ENCODE measurements at places on chromosomes 13 and 19.
A peak's percentile ranks its signal among the peaks of the same experiment; 100 is the strongest.

DNA sequence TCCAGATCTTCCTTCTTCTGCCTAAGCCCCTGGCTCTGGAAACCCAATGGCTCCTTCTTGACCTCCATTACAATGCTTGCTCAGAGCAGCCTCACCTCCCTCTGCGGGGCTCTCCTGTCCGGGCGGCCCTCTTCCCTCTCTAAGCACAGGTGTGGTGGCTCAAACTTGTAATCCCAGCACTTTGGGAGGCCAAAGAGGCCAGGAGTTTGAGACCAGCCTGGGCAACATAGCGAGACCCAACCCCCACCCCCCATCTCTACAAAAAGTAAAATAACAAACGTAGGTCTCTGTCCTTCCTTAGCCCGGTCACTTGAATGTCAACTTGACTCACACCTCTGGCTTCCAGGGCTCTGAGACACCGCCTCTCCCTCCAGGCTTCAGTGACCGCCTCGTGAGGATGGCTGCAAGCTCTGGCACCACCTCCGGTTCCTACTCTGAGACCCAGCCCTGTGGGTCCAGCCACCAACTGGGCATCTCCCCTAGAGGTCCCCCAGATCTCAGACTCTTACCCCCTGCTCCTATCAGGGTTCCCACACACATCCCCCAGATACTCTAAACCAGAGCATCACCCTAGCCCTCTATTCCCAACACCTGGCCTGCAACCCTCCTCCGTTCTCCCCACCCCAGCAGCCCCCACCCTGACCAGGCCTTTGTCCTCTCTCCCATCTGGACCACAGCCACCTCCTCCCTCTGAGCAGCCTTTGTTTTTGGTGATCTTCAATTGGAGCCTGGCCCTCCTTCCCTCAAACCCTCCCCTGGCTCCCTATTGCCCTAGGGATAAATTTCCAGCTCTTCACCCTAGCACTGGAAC lies 4.7 kb upstream of the TLE2 start:
- DNase-seq: peak; percentile 4

GRCh38 chr13:48403913-48404312 lies 9.0 kb downstream of the LPAR6 start:
- DNase-seq: no peak

GRCh38 chr13:21130116-21130515 lies 46.2 kb downstream of the SKA3 start:
- DNase-seq: peak; percentile 55

- DNase-seq: no peak
Observed at GRCh38 chr13:60645676-60646075, 248.7 kb downstream of the TDRD3 start.

- no peak for DNase-seq
Observed at GRCh38 chr13:25237083-25237482, 50.2 kb downstream of the MTMR6 start.

GRCh38 chr13:113443991-113444390 lies 9.3 kb downstream of the ADPRHL1 start:
- no peak for DNase-seq

GRCh38 chr13:45441633-45442032 lies 23.1 kb upstream of the COG3 start:
- DNase-seq: no peak

- DNase-seq: peak; percentile 98
Observed at GRCh38 chr13:57629821-57630235, 1.7 kb upstream of the PCDH17 start.

DNA sequence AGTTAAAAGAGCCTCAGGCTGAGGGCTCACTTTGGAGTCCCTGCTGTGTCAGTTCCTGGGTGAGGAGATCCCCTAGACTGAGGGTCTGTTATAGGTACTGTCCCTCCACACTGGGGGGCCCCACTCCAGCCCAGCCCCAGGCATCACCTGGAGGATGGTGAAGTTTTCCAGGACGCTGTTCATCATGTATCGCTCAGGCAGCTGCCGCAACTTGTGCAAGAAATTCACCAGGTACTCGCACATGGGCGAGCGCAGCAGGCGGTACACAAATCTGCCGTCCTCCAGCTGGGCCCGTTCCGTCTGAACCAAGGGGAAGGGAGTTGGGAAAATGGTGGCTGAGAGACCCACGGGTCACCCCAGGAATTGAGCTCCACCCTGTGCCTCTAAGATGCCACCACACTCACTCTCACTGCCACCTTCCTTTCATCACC lies 7.1 kb downstream of the CD37 start:
- DNase-seq: no peak

GRCh38 chr19:13461536-13461935 lies 44.7 kb downstream of the CACNA1A start:
- DNase-seq: no peak

GRCh38 chr13:80012251-80012650 lies 328.7 kb downstream of the SPRY2 start:
- DNase-seq: no peak

GRCh38 chr13:20713014-20713376 lies 9.5 kb downstream of the IL17D start:
- no peak for DNase-seq

DNA sequence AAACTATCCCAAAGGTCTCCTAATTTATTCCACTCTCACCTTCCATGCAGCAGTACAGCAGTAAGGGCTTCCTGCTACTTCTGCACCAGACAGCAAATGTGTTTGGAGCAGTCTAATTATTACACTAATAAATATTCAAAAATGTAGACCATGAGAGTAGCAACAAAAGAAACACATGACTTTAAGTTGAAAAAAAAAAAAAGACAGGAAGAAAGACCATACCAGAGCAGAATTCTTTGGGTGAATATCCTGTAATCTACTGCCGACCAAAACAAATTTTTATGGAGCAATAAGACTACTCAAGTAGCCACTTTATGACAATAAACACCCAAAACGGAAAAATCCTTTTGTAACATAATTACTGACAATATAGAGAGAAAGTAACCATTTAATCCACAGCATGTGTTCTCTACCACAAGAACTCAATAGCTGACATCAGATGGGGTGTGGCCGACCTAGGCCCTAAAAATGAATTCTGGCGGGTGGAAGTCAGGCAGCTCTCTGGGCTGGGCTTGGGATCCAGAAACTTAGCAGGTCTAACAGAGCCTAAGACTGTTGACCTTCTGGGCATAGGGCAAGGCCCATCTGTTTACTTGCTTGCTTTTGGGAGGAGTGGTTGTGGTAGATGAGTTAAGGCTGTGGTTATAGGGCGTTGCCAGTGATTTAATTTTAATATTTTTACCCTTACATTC lies 4.6 kb downstream of the KLF12 start:
- DNase-seq: no peak

- no peak for DNase-seq
Observed at GRCh38 chr13:92028695-92029094, 630.3 kb downstream of the GPC5 start.

GRCh38 chr13:29934531-29935308 lies 84.3 kb upstream of the UBL3 start:
- DNase-seq: no peak

DNA sequence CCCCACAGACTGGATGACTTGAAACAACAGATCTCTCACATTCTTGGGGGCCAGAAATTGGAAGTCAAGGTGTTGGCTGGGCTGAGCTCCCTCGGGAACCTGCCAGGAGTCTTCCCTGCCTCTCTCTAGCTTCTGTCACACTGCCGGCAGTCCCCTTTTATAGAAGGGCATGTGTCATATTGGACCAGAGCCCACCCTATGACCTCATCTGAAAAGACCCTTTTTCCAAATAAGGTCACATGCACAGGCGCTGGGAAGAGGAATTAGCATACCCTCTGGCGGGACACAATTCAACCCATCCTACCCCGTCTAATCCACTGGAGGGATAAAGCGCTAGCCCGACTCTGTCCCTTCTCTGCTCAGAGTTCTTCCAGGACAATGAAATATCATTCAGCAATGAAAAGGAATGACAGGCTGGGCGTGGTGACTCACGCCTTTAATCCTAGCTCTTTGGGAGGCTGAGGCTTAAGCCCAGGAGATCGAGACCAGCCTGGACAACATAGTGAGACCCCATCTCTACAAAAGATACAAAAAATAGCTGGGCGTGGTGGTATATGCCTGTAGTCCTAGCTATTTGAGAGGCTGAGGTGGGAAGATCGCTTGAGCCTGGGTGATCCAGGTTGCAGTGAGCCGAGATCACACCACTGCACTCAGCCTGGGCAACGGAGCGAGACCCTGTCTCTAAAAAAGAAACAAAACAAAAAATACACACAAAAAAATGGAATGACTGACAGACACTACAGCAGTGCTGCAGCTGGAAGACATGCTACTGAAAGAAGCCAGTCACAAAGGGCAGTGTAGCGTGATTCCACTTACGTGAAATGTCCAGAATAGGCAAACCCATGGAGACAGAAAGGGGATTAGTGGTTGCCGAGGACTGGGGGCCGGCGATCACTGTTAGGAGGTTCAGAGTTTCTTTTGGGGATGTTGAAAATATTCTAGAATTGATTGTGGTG lies 28.5 kb downstream of the MEIS3 start:
- peak; percentile 58 for DNase-seq

DNA sequence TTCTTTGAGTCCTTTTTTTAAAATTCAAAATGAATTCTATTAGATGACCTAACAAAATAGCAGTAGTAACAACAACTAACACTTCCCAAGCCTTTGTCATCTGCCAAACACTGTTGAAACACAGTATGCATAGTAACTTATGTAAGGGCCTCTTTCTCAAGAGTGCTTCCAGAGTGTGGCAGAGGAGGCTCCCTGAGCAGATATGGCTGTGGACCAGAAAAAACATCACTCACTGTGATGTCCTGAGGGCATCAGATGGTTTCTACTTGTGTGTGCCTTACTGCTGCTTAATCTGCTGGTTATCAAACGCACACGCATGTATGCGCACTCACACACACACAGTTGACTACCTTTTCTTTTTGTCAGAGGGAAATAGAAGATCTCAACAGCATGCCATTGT lies 110.8 kb downstream of the DLEU7 start:
- DNase-seq: no peak

- DNase-seq: no peak
Observed at GRCh38 chr13:41905600-41906254, 55.2 kb downstream of the VWA8 start.

GRCh38 chr19:11421371-11422098 lies 2.4 kb upstream of the RGL3 start:
- DNase-seq: peak; percentile 85

GRCh38 chr19:13299838-13300237 lies 149.6 kb downstream of the IER2 start:
- DNase-seq: no peak

DNA sequence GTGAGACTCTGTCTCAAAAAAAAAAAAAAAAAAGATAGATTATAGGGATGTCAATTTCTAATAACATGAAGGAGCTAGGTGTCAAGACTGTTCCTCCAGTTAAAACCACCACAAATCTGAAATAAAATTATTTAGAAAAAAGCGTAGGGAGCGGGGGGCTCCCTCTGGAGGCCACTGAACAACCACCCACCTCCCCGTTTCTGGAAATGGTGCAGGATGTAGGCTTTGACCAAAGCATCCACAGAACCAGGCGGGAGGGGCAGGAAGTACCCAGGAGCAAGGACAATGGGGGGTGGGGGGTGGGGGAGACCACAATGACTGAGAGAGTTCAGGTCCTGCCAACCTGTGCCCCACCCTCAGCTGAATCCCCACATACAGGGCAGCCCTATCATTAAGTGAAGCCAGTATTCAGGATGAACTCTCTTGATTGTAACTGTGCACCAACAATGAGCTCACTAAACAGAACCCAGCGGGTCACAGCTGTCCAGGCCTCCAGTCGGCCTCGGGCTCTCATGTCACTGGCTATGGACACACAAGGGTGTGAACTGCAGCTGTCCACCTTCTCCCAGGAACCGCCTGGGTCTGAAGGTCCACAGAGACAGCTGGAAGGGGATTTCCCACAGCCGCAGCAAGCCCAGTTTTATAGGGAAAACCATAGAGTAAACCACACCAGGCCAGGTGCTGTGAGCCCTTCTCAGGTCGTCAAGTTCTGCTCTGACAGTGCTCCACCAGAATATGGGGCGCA lies 6.6 kb downstream of the ZSCAN18 start:
- no peak for DNase-seq

DNA sequence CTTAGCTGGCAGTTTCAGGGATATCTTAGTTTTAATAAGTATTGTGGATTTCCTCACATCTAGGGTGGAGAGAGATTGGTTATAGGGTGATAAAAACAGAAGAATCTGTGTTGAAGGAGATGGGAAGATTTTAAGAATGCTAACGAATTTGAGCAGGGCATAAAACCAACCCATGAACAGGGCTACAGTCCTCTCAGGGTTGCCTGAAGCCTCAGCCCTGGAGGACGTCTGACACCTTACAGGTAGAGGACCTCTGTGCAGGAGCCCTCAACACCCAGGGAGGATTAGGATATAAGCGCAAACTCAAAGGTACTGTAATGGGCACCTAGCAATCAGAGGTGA lies 461 bp upstream of the WASF3 start:
- no peak for DNase-seq

DNA sequence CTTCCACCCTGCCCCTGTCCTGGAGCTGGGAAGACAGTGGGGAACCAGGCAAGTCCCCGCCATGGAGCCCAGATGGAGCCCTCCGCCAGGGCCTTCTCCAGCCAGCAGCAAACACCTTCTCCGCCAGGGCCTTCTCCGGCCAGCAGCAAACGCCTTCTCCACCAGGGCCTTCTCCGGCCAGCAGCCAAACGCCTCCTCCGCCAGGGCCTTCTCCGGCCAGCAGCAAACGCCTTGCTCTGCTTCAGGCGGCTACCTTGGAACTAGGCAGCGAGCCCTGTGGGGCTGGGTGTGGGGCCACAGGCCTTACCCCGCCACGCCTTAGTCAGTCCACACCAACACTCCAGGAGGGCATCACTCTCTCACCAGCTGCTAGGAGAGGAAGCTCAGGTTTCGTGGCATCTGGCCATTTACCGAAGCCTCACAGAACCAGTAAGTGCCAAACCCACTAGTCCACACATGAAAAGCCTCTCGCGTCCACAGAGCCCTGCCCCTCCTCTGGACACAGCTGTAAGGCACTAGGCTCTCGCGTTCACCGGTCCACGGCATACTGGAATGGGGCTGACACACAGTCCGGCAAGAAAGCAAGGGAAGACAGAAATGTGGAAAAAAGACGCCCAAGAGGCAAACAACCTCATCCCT lies 41.0 kb downstream of the MLLT1 start:
- DNase-seq: no peak

DNA sequence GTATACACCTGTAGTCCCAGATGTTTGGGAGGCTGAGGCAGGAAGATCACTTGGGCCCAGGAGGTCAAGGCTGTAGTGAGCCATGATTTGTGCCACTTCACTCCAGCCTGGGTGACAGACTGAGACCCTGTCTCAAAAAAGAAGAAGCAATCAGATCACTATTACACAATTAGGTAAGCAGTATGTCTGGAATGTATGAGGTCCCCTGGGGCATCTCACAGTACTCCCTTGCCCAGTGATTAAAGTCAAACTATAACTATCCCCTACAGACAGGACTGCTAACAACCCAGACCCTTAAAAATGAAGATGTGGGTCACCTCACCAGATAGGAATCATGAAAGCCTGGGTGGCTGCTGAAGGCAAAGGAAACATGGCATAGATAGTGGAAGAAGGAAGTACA lies 9.4 kb upstream of the PAN3 start:
- DNase-seq: peak; percentile 16

GRCh38 chr19:5448374-5448773 lies 6.8 kb upstream of the ZNRF4 start:
- DNase-seq: no peak

GRCh38 chr13:99218545-99218944 lies 17.9 kb downstream of the UBAC2 start:
- DNase-seq: peak; percentile 57

Data from ELF-1 (cell line).